ENCODE measurements at places on chromosomes 13 and 19.

GRCh38 chr19:18507021-18507726, 14.7 kb downstream of the ELL start:
- ATAC-seq, result peak; percentile 33

GRCh38 chr19:10553943-10554381, 10.3 kb downstream of the ATG4D start:
- ATAC-seq, result peak; percentile 69

DNA sequence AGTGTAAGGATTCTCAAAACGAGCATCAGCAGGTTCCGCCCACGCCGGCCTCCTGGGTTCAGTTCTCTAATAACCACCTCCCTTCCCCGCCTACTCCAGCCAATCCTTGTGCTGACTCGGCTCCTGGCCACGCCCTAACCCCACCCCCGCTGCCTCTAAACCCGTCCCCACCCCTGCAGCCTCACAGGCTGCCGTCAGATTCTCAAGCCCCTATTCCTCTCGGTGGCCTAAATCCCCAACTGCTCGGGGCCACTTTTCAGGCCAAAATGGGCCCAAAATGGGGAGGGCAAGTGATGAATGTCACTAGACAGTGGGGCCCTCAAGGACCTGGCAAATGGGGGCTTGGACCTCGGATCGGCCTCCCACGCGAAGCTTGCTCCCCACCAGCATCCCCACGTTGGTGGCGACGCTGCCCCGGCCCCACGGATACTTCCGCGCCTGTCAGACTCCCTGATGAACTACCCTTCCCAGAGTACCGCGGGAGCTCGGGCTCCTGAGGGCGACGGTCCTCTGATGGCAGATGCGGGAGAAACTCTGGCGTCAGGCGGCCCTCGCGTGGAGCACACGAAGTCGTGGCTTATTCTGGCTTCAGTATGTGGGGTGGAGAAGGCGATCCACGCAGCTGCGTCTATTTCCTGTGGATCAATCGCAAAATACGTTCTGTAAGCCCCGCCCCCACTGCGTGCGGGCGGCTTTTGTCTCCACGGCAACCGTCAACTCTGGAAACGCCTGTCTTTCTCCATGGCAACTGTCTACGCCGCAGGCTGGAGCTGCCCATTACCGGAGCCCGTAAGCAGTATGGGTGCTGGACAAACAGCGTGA, 24.8 kb downstream of the ZNF473 start:
- ATAC-seq, result peak; percentile 94

- no peak for ATAC-seq
These were observed 10.2 kb upstream of the ANKRD10 start for GRCh38 chr13:110925023-110925612.

DNA sequence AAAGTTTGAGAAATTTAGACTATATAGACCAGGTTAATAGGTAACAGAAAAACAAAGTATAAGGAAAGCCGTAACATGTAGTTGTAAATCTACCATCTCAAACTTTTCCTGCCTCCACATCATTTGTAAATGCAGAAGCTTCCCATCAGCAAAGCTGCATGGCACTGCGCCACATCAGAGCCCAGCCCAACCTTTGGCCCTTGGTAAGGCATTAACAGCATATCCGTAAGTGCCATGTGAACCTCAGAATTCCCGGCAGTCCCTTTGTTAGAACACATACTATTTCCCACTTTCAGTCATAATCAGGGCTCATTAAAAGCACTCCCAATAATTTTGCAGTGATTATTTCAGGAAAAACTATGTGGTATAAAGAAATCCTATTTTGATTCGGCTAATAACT, 51.6 kb downstream of the MPHOSPH8 start:
- ATAC-seq, result no peak

DNA sequence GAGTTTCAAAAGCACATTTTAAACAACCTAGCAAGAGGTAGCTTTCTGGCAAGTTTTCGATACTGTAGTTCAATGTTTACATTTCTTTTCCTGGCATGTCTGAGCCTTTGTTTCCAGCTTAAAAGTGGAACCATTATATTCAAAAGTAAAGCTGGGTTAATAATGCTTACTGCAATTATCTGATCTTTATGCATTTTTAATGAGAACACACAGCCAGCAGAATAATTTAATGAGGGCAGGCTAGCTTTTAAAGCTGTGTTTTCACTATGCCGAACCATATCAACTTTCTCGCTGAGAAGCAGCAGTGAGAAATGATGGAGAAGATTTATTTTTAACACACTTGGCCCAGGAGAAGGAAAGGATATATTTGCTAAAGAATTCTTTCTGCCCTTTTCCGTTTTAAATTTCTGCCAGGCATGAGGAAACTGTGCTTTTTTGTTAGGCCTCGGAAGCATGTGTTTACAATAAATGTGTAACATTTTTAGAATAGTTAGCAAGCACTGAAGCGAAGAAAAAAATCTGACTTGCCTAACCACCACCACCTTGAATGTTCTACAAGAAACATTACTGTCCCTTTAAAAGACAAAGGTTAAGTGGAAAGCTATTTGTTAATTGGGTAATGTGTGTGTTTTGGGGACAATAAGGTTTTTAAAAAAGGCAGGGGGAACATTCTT, 1.0 kb downstream of the MBNL2 start:
- no peak for ATAC-seq

- ATAC-seq, result no peak
These were observed 290.2 kb downstream of the ZNF536 start for GRCh38 chr19:30662211-30662861.

DNA sequence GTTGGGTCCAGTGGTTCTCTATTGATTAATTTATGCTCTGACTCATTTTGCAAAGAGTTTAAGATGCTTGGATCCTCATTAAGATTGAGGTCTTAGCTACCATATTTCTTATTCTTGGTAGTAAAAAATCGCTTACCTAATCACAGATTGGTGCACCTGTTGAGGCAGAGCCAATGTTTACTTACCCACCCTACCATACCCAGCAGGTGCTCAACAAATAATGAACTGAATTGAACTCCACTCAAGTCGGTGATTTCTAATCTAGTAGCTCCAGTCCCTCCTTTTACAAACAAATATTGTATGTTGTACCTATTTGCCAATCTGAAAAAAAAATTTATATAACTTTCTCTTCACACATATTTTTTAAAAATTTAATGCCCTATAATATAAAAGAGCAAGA, 361.0 kb downstream of the FGF14 start:
- ATAC-seq, result no peak

DNA sequence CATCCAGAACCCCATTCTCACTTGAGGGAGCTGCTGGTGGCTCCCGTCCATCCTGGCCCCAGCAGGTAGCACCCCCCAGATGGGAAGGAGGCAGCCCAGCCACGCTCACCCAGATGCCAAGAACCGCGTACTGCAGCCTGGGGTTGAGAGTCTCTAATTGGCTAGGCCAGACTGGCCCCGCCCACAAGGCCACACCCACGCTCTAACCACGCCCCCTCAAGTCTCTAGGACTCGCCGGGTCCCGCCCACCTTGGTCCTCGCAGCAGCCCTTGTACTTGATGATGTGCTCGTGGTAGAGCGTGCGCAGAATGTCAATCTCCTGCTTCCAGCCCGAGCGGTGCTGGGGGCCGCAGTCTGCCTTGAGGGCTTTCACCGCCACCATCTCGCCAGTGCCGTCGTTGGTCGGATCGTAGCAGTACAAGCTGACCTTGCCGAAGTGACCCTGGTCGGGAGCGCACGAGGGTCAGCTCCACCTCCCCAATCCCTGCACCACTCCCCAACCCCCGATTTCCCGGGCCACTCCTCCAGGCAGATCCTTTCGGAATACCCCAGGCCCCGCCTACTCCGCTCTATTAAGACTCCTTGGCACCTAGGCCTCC, 14.5 kb upstream of the ICAM3 start:
- peak; percentile 50 for ATAC-seq

- no peak for ATAC-seq
These were observed 8.6 kb downstream of the ZSCAN5A start for GRCh38 chr19:56306016-56306415.

All from activated T-helper 17 cell treated with anti-CD3 and anti-CD28 coated beads, Interleukin-2, amount 50 U/mL, for 72 hours (primary cell).